ENCODE measurements at places on chromosomes 2 and 18. TPM values are rescaled to one million over a fixed set of nuclear protein-coding genes. Genes with fewer than 3 reads are reported as not detected.
A peak's percentile ranks its signal among the peaks of the same experiment; 100 is the strongest.

Gene PFN4
- not detected for total RNA-seq

GRCh38 chr2:237744613-237745249 is 53.8 kb upstream of the RBM44 start:
- H3K27me3 ChIP-seq, result no peaks in the 10 kb centered on the region
- DNase-seq, result peak; percentile 86
- peaks cover 13% of the 10 kb centered on the region for H3K4me1 ChIP-seq
- peaks cover 28% of the 10 kb centered on the region for H3K36me3 ChIP-seq
- no peak overlapping the region for H3K4me3 ChIP-seq

GRCh38 chr2:167863377-167863776 is 384.0 kb downstream of the STK39 start:
- H3K4me3 ChIP-seq, result no peak overlapping the region
- no peaks in the 10 kb centered on the region for H3K27me3 ChIP-seq

Gene MTHFD2
- total RNA-seq, result 40.5 TPM

Gene EIPR1
- 28.8 TPM for total RNA-seq

DNA sequence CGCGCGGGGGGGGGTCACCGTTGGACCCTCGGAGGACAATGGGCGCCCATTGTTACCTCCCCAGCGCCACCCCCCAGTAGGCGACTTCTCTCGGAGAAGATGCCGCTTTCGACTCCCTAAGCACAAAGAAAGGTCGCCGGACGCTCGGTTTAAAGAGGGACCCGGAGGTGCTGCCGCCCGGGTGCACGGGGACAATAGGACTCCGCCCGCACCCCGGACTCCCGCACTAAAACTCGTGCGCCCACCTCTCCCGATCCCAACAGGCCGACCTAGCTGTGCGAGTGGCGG is 318 bp upstream of the CDC42EP3 start:
- H3K4me1 ChIP-seq, result peaks cover 17% of the 10 kb centered on the region
- H3K36me3 ChIP-seq, result peaks cover 7% of the 10 kb centered on the region
- DNase-seq, result no peak
- H3K27me3 ChIP-seq, result no peaks in the 10 kb centered on the region
- peak overlapping the region; percentile 87 for H3K27ac ChIP-seq

Measured in natural killer cell (primary cell).